ENCODE measurements at places on chromosomes 7 and 10.

DNA sequence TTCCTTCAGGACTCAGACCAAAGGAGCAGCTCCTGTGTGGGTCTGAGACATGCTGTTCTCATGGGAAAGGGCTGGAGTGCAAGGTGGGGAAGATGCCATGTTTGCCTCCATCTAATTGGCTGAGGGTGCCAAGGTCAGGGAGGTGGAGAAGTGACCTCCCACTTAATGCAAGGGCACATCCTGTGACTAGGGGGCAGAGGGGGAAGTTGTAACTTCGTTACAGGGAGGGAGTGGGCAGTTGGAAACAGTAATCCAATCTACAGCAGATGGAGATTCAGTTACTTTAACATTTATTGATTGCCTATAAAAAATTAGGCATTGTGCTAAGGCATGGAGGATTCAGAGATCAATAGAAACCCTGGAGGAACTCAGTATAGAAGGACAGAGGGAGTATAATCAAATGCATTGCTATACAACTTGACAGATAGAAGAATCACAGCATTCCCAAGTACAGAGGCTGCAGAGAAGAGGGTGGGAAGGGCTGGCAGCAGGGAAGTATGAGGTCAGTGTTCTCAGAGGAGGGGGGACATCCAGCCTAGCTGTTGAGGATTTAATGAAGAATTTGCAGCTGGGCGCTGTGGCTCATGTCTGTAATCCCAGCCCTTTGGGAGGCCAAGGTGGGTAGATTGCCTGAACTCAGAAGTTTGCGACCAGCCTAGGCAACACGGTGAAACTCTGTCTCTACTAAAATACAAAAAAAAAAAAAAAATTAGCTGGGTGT, 75.9 kb downstream of the CCNY start:
- no peak for DNase-seq

DNA sequence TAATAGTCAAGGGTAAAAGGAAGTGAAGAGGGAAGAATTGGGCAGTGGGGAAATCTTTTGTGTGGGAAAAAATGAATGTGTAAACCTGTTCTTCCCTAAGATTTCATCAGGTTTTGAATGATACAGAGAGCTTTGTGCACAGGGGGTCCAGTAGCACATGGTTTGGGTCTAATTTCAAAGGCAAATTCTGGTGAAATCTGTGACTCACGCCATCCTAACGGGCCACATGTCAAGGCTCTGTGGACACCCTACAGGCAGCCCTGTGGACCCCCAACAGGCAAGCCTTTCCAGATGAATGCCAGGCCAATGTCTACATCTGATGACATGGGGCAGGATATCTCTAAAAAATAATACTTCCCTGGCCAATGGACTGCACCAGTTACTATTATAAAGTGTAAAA, 309.8 kb downstream of the PARD3 start:
- DNase-seq: no peak

GRCh38 chr7:155709453-155709852, 65.0 kb downstream of the RBM33 start:
- DNase-seq: no peak

GRCh38 chr7:151807846-151808245, 69.1 kb downstream of the PRKAG2 start:
- DNase-seq: no peak

DNA sequence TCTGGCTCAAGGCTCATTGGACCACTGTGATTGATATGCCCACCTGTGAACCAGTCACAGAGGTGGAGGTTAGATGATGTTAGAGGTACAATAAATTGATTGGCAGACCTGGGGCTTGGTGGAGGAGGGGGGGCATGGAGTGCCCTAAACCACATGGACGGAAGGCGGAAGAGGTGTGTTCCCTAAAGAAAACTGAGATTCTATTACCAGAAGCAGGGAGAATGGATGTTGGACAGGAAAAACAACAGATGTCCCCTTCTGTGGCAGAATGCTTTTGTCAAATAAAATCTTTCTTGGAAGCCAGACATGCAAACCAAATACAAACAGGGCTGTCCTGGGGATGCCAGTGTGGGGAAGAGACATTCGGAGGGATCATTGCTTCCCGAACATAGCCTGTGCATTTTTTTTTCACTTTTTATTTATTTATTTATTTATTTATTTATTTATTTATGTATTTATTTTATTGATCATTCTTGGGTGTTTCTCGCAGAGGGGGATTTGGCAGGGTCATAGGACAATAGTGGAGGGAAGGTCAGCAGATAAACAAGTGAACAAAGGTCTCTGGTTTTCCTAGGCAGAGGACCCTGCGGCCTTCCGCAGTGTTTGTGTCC, 433.9 kb downstream of the RPS24 start:
- DNase-seq: no peak

DNA sequence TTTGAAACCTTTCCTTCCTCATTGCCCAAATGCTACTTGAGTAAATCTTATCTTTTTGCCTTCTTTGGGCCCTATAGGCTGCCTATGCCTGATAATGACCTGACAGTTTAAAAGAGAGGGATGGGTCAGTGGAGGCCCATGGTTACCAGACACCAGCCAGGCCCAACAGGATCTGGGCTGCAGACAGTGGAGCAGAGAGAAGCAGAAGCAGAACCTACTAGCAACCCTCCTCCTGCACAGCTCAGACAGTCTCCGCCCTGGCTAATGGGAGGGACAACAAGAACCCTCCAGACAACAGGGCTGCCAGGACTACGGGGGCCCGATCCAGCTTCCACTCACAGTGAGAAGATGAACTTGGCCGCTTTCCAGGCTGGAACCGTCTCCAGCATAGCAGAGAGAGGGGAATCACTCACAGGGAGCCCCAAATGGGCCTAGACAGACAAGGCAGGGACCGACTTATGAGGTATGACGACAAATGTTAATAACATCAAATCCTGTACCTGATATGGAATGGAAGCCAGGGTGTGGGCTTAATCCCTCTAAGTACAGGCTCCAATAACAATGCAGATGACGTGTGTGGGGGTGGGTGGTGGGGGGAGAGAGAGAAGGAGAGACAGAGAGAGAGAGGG, 31.7 kb upstream of the DGKI start:
- DNase-seq: peak; percentile 82

- no peak for DNase-seq
These were observed 37.1 kb downstream of the MTURN start for GRCh38 chr7:30171766-30172447.

GRCh38 chr7:93175219-93175618, 27.0 kb upstream of the SAMD9L start:
- no peak for DNase-seq

DNA sequence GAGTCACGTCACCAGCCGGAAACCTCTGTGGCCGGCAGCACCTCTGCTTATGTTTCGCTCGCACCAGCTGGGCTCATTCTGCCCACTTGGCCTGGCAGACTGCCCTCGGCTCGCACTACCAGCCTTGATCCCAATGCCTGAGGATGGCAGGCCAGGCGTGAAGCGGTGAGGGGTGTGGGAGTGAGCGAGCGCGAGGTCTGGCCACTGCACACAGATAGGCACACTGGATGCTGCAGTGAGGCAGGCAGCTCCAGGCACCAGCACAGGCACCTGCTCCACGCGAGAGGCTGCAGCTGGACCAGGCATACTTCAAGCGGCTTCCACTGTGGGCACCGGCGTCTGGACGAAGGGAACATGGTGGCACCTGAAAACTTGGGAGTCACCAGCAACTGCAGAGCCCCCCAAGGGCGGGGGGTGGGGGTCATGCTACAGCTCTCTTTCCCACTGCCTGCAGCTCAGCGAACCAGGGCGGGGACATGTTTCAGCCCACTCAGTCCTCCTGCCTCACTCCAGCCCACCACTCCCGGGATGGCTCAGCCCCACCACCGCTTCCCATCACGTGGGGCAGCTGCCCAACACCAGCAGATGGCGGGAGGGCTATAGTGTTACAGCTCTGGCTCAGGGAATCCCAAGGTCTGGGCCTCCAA, 5.4 kb upstream of the DMTF1 start:
- DNase-seq: no peak

DNA sequence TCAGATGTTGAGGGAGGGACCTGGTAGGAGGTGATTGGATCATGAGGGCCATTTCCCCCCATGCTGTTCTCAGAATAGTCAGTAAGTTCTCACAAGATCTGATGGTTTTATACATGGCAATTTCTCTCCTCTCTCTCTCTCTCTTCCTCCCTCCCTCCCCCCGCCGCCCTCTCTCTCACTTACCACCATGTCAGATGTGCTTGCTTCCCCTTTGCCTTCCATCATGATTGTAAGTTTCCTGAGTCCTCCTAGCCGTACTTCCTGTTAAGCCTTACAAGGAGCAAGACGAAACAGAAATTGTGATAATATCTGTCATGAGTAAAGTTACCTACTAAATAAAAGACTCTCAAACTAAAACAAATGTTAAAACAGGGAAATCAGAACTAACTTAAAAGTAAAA, 19.9 kb upstream of the GPR141 start:
- DNase-seq: no peak

- no peak for DNase-seq
These were observed 17.7 kb upstream of the CXCL12 start for GRCh38 chr10:44402465-44403195.
